Midbrain (tissue), 1 donor: ENCODE measurements at places on chromosomes 11 and 22.
A peak's percentile ranks its signal among the peaks of the same experiment; 100 is the strongest.

- DNase-seq: no peak
These were observed 7.1 kb downstream of the MUC2 start for GRCh38 chr11:1081601-1082311.

GRCh38 chr11:121929581-121929980 is 186.4 kb downstream of the BLID start:
- peak; percentile 63 for DNase-seq

- DNase-seq: no peak
These were observed 300.2 kb downstream of the MN1 start for GRCh38 chr22:27501191-27501936.

DNA sequence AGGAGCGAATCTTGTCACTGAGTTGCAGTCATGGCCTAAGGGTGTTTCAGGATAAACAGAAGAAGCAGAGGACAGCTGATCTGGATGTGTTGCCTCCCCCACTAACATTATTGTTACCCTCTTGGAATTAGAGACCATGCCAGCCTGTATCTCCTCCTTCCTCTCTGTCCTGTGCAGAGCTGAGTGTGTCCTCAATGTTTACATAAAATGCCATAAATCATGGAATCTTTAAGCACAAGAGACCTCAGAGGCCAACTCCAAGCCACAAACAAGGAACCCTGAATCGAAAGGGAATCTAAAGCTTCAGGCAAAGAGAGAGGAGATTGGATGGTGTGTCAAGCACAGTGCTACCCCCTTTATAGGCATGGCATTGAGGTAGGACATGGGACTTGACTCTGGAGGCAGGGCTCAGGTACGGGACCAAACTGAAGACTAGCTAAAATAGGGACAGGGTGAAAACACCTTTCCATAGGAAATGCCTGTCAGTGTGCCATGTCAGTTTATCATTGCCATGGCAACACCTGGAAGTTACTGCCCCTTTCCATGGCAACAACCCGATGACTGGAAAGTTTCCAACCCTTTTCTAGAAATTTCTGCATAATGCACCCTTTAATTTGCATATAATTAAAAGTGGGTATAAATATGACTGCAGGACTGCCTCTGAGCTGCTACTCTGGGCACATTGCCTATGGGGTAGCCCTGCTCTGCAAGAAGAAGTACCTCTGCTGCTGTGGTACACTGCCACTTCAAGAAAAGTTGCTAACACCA is 489.7 kb downstream of the MIAT start:
- no peak for DNase-seq

- no peak for DNase-seq
These were observed 4.4 kb upstream of the MEN1 start for GRCh38 chr11:64814712-64815187.

GRCh38 chr11:97637701-97638100 is 1247.9 kb downstream of the JRKL start:
- no peak for DNase-seq

DNA sequence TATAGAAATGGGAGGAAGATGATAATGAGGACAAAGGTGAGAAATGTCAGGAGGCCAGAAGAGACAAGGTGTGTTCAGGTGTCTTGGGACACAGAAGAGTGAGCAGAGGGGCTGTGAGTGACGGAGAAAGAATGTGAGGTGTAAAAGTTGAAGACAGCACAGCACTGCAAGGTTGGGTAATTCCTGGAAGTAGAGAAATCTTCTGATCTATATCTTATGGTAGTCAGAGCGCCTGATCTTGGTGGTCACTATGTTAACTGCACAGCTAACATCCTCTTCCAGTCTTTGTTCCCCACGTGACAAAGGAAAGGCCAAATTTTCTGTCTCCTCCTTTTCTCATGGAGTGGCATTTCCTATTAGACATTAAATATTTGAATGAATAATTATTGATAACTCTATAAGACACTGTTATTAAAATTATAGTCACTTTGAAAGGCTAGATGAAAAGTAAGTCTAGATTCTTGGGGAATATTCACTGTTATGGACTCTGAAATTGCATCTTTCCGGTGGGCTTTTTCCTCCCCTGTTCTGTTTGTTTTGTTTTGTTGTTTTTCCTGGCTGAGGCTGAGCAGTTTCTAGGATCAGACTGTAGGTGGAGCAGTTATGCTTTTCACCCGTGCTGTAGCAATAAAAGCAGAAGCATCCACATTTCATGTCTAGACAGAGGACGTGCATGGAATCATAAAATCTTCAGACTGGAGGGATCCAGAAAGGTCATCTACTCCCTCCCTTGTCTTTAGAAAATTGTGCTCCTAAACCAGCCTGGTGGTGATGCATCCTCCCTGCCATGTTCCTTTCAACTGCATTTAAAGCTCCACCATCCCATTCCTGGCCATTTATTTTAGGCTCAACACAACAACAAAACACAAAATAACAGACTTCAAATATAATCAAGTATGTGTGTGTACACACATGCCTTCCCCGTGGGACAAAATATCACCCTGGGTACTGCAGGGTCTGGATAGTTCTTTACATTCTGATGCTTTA is 26.6 kb downstream of the SC5D start:
- peak; percentile 64 for DNase-seq

- DNase-seq: no peak
These were observed at the start of gene MRGPRE for GRCh38 chr11:3231851-3232744. MRGPRE (minus strand) TSS chr11:3232417; CDS start chr11:3228799, 3,618 bp downstream.

GRCh38 chr11:103325686-103326069 is 216.5 kb downstream of the DYNC2H1 start:
- no peak for DNase-seq

GRCh38 chr11:60988658-60989057 is 17.2 kb downstream of the CD6 start:
- no peak for DNase-seq

DNA sequence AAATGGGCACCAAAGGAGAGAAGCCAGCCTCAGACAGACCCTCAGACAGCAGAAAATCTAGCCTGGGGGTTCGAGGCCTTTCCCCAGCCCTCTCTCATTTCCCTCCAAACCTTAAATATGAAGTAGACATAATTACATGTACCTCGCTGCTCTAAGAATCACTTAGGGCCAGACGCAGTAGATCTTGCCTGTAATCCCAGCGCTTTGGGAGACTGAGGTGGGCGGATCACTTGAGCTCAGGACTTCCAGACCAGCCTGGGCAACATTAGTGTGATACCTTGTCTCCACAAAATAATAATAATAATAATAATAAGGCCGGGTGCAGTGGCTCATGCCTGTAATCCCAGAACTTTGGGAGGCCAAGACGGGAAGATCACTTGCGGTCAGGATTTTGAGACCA is 52.1 kb upstream of the WNT7B start:
- DNase-seq: no peak

DNA sequence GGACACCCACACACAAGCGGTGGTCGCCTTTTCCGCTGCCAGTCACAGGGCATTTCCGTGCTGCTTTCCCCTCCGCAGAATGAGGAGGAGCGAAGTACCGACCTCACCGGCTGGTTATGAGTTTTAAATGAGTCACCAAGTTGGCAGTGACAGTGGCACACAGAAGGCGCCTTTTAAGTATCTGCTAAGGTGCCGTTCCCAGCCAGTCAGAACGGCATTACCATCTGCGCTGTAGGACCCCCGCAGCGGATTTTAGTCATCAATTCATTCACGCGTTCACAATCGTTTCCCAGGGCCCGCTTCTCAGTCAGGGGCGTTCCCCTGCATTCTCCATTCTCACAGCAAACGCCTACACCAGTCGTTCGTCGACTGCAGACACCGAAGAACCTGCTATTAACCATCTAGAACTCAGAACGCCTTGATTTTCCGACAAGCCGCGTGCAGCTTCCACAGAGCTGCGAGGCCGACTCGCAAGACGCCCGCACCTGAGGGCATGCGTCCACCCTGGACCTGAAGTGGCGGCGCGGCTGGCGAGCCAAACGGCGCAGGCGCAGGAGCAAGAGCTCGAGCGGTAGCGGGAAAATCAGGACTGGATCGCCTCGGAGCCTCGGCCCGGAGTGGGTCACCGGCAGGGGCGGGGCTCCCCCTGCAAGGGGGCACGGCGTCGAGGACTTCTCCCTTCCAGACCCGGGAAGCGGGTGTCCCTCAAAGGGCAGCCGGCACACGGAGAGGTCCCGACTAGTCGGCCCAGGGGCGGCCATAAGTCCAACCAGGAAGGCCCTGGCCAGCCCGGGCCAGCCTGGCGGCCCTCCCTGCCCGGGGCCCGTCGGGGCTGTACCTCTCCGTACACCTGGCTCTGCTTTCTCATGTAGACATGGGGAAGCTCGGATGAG is 642 bp downstream of the CYP2R1 start:
- DNase-seq: peak; percentile 85

GRCh38 chr22:25449781-25450317 is 114.6 kb upstream of the GRK3 start:
- DNase-seq: no peak

GRCh38 chr11:116865696-116866095 is 28.3 kb upstream of the APOA1 start:
- no peak for DNase-seq
